ENCODE measurements at places on chromosomes 2 and 18. TPM values are rescaled to one million over a fixed set of nuclear protein-coding genes. Genes with fewer than 3 reads are reported as not detected.

The NAB1 gene
- 106 TPM for total RNA-seq

GRCh38 chr18:77067291-77068061, 65.1 kb downstream of the MBP start:
- DNase-seq = peak; percentile 86

The CFC1 gene
- not detected for total RNA-seq

- no peak for DNase-seq
These were observed 711.9 kb upstream of the ID2 start for GRCh38 chr2:7969756-7970515.

The ST6GAL2 gene
- not detected for total RNA-seq

DNA sequence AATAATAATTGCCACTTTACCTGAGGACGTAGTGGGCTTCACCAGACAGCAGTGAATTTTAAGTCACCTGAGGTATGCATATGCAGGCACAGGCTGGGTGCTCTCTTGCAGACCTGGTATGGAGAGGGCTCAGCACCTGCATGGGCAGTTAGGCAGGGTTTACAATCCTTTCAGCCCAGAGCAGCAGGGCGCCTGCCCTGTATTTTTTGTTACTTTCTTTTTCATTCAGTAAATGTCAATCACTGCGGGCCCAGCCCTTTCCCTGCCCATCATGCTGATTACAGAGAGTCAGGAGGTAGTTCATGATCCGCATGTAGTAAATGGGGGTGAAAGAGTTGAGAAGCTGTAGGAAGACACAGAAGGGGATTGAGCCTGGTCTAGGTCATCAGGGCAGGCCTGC, 147.0 kb upstream of the ALPP start:
- no peak for DNase-seq

GRCh38 chr2:234954551-234954992, 2.8 kb downstream of the SH3BP4 start:
- DNase-seq = peak; percentile 36

- DNase-seq = peak; percentile 51
These were observed 66.7 kb downstream of the SPATS2L start for GRCh38 chr2:200373231-200373630.

- DNase-seq = peak; percentile 40
These were observed 7.1 kb upstream of the GRHL1 start for GRCh38 chr2:9944330-9944758.

The CPLX4 gene
- total RNA-seq = not detected

The CD226 gene
- 0.53 TPM for total RNA-seq

The VSNL1 gene
- total RNA-seq = 0.64 TPM

- DNase-seq = no peak
These were observed 113.4 kb upstream of the AQP4 start for GRCh38 chr18:26978812-26979341.

The LBX2 gene
- total RNA-seq = 0.77 TPM

- peak; percentile 21 for DNase-seq
These were observed 81.7 kb downstream of the SPRED2 start for GRCh38 chr2:65350651-65351056.
